NCI-H1417 treated with DMSO at 0.1 percent for 48 hours (cell line): ENCODE measurements at places on chromosomes 4 and X.

GRCh38 chr4:145177906-145178538 is 2.4 kb downstream of the OTUD4 start:
- DNase-seq, result no peak

DNA sequence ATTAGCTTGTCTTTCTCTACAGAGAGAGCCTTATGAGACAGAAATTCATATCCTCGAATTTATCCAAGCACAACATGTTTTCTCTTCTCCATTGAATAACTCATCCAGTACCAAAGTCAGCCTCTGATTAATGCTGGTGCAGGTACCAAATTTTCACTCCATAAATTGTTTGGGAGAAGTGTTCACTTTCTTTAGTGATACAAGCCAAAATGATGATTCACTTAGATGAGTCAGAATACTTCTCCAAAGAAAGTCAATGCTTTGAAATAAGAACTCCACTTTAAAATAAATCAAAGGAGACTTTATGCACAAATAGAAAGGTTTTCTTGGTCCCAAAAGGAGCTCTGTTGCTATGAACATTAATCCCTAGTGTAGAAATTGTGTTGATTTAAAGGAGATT is 60.2 kb downstream of the MAOB start:
- DNase-seq, result no peak

DNA sequence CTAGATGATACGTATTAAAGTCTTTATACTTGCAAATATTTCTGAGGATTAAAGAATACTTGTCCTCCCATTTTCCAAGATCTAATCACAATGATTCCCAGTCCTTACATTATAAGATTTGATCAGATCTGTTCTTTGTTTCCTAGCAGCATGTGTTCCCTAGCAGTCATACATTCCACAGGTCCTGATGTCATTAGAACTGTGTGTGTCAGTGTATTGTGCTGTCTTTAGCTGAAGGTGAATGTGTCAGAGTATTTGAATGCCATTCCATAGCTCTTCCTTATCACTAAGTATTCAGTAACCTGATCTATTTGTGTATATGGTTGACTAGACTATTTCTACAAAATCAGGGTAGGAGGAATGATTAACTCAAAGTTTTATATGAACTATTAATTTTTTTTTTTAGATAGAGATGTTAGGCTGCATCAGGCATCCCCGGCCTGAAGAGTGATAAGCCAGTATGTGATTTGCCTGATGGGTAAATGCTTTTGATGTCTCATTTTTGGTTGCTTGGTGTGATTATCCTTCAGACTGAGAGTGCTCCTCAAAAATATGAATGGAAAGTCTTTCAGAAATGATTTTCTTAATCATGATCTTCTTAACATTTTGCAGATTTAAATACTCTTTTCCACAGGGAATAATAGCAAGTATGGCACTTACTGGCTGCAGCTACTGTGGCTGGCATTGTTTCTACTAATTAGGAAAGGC is 4.4 kb downstream of the ADGRL3 start:
- DNase-seq, result no peak

- DNase-seq, result no peak
These were observed 64.5 kb downstream of the TEC start for GRCh38 chr4:48205107-48205506.

DNA sequence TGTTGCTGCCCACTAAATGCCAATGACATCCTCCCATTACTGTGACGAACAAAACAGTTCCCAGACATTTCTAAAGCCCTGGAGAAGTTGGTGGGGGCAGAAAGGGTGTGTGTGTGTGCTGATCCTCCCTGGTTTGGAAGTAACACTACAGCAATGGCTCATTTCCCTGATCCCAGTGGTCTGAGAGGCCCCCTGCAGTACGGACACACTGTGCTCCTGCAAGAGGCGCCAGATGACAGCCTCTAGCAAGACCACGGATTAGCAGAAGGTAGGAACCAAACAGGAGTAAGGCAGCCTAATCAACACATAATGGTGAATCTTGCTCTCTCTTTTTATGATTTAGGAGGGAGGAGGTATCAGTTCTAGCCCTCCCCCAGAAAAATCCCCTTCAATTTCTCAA is 49.6 kb downstream of the CHRDL1 start:
- no peak for DNase-seq

DNA sequence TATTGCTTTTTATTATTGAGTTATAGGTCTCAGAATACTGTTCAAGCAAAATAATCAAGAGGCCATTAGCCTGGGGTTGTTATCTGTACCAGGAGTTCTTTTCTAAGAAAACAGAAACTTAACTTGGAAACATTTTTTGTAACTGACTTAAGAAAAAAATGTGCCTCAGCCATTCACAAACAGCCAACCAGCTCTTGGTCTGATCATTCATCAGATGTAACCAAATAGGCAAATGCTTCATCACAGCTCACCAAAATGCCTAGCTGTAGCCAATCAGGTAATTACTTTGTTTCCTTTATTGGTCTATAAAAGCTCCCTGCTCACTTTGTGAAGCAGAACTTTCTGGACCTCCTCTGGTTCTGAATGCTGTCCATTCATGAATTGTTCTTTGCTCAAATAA is 387.7 kb downstream of the FAT4 start:
- DNase-seq, result no peak

DNA sequence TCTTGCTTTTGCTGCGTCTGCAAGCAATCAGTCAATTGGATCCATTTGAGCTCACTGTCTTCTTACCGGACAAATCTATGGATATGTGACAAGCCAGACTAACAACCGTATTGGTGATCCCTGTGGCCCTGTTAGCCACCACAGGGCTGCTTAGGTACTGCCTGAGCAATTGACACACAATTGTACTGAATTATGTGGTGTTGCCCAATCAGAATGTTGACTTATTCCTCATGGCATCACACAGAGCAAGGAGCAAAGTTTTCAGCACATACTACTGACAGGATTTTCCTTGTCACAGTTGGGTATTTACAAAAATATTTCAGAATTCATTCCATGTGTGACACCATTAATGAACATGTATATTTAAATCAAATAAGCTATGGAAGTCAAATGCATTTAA is 41.3 kb upstream of the XAGE1B start:
- no peak for DNase-seq

DNA sequence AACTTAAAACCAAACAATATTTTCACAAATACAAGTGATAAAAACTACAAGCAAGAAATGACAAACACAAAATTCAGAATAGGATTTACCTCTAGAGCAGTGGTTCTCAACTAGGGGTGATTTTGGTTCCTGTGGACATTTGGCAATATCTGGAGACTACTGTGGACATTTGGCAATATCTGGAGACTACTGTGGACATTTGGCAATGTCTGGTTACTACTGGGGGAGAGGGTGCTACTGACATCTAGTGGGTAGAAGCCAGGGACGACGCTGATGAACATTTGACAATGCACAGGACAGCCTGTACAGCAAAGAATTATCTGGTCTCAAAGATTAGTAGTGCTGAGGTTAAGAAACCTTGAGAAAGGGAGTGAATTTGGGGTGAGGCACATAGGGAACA is 169.8 kb downstream of the CLCN4 start:
- DNase-seq, result no peak

DNA sequence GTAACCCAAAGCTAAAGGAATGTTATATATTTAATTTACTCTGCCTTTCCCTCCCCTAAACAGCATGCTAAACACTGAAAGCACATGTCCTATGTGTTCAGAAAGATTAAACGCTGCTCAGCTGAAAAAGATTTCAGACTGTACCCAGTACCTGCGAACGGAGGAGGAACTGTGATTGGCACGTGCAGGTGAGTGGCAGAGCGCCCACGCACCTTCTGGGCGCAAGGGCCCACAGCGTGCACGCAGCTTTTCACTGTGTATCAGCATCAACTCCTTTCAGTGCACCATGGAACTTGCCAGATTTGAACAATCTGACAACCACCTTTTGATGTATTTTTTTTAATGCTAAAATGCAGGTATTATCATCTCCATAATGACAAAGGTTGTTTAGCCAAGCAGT is 87.7 kb downstream of the RFC1 start:
- DNase-seq, result no peak

- no peak for DNase-seq
These were observed 80.6 kb upstream of the ENPP6 start for GRCh38 chr4:184298254-184298653.

DNA sequence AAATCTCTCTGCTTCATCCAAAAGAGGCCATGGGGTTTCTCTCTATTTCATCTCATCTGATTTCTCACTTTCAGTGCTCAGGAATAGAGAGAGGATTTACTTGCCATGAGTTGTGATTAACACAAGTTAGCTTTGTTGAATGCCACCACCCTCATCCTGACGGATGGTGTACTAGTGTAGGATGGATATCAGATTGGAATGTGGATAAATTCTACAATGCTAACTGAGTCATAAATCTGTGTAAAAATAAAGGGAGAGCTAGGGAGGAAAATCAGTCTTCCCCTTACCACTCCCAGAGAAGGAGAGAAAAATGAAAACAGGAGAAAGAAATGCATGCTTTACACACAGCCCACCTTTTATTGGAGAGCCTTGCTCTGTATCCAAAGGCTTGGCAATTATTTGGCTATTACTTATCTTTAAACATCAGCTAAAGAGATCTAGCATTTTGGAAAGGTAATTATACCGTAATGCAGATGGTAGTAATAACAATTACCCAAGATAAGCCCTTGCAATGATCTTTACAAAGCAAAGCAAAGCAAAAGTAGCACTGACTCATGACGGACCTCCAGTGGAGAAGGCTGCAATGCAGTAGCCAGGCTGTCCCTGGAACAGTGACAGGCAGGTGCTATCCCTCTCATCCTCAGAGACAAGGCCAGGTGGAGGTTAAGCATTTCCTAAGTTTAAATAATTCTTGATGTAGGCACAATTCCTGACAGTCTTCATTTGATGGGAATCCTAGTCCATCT is 306.3 kb upstream of the PPARGC1A start:
- DNase-seq, result no peak

DNA sequence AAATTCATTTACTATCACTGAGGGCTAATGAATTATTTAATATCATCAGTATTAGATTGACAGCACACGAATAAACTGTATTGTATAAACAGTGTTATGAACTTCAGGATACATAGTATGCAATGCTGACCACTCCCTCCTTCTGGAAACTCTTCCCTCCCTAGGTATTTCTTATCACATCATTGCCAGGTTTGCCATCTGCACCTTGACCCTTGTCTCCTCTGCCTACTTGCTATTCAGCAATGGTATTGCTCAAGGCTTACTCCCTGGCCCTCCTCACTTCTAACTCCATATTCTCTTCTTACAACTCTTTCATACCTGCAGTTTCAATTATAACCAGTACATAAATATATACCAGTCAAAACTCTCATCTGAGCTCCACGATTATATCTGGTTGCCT is 38.9 kb downstream of the ATP8A1 start:
- DNase-seq, result no peak

DNA sequence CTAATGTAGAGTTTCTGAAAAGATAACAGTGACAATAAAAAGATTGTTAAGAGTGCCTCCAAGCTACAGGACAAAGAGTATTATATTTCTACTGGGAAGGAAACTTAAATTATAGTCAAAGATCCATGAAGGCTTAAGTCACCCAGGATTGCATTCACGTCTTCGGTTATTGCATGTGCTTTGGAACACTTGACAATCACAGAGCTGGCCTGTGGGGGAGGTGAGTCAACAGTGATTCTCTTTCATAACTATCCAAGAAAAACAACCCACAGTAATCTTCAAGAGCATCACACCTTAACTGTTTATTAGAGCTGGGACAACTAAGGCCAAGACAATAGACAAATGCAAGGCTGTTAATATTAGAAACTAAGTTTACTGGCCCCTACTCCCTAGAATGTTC is 40.3 kb downstream of the PDGFC start:
- no peak for DNase-seq

GRCh38 chr4:25580633-25581467 is 74.8 kb upstream of the SLC34A2 start:
- DNase-seq, result no peak

DNA sequence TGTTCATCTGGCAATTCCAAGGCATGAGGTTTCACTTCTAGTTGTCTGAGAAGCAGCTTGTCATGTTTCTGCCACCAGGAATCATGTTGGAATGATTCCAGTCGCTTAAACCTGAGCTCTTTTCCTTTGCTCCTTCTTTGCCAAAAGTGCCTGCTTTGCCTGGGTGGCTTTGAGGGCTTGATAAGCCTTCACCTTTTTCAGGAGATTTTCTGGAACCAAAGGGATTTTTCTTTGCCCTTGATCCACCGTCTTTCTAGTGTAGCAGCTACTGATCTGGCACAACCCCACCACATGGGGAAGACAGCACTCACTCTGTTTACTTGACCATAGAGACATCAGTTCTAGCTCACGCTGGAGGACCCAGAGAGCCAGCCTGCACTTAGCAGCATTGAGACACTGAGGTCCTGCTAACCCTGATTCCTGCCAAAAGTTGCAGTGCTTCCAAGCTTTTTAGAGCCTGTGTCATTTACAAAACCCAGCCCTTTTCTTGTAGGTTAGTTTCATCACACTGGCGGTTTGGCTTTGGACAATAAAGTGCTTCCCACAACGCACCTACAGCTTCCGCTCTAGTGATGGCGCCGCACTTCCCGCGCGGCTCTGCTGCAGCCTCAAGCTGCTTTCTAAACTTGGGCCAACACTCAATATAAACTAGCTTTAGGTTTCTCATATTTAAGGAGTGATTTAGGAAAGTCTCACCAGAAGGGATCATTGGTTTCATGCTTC is 7.3 kb upstream of the CCNI start:
- no peak for DNase-seq

DNA sequence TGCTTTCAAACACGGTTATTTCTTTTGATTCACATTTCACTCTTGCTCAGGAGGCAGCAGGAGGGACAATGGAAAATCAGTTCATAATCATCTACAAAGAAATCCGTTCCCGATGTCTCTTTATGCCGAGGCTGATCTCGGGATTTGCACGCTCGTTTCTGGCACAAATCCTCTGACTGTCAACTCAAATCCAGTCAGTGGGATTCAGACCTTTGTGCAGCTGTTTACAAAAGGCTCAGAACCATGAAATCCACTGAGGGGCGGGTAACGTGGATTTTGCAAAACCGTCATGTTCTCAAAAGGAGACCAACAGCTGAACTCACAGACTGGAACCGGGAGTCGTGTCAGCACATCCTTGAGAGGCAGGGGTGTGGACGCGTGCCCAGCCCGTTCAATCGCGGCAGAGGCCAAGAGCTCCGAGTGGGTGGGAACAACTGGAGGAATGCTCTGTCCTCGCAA is 46.4 kb downstream of the ACOX3 start:
- DNase-seq, result no peak

DNA sequence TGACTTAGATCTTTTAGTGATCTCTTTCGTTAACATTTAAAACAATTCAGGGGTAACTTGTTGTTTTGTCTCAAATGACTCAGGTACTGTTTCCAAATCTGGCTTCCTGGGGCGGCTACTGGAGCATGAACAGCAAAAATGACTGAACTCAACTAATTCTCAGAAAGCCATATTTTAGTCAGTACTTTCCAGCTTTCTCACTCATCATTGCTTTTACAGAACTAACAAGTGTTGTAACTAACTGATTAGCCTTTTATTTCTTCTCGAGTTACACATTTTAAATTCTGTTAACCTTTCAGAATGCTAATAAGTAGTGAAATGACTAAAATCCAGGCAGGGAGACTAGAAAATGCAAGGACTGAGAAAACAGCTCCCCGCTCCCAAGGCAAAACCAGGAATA is 55.3 kb downstream of the JADE3 start:
- DNase-seq, result no peak

- DNase-seq, result no peak
These were observed 98.7 kb upstream of the KIT start for GRCh38 chr4:54558889-54559677.

GRCh38 chr4:176339936-176340761 is 20.4 kb downstream of the SPCS3 start:
- no peak for DNase-seq
